ENCODE measurements at places on chromosomes 2 and 18. TPM values are rescaled to one million over a fixed set of nuclear protein-coding genes. Genes with fewer than 3 reads are reported as not detected.
A peak's percentile ranks its signal among the peaks of the same experiment; 100 is the strongest.

GRCh38 chr2:231016566-231017230, 20.6 kb upstream of the C2orf72 start:
- peak; percentile 32 for DNase-seq

The KHK gene
- total RNA-seq: 0.51 TPM

The INHBB gene
- 0.46 TPM for total RNA-seq

GRCh38 chr2:97011977-97012569, 25.7 kb upstream of the FAM178B start:
- peak; percentile 67 for DNase-seq

The RSAD2 gene
- 0.06 TPM for total RNA-seq

GRCh38 chr2:24076849-24077534, 866 bp upstream of the SF3B6 start:
- DNase-seq: no peak

DNA sequence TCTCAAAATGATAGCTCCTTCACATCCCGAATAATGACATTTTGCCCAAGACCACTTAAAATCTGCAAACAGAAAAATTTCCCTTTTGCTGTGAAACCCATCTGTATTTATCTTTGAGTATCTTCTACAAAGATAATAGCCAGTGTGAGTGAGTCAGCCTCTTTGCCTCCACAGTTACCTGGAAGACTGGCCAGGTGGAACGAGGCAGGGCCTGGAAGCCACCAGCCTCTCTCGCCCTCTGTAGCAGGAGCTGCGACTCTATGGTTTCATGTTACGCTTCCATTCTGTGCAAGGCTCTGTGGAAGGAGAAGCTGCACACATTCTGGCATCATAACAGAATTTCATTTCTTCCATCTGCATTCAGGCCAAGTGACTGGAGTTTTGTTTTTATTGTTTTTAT, 9.5 kb downstream of the ELP2 start:
- DNase-seq: no peak

The EXOC6B gene
- total RNA-seq: 10.1 TPM

The WDR54 gene
- 55.8 TPM for total RNA-seq

DNA sequence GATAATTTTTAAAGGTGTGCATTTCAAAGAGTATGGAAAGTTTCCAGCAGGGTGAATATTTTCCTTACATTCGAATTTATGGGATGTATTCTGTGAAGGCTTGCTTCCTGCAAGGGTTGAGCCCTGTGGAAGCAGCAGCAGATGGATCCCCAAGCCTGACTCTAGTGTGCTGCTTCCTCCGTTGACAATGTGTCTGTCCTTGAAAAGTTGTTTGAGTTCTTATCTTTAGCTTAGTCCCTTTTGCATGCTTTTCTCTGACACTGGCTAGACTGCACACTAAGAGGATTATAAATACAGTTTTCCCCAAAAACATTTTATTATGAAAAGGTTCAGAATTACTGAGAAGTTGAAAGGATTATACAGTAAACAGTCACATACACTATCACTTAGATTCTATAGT, 86.3 kb downstream of the CEP192 start:
- no peak for DNase-seq

DNA sequence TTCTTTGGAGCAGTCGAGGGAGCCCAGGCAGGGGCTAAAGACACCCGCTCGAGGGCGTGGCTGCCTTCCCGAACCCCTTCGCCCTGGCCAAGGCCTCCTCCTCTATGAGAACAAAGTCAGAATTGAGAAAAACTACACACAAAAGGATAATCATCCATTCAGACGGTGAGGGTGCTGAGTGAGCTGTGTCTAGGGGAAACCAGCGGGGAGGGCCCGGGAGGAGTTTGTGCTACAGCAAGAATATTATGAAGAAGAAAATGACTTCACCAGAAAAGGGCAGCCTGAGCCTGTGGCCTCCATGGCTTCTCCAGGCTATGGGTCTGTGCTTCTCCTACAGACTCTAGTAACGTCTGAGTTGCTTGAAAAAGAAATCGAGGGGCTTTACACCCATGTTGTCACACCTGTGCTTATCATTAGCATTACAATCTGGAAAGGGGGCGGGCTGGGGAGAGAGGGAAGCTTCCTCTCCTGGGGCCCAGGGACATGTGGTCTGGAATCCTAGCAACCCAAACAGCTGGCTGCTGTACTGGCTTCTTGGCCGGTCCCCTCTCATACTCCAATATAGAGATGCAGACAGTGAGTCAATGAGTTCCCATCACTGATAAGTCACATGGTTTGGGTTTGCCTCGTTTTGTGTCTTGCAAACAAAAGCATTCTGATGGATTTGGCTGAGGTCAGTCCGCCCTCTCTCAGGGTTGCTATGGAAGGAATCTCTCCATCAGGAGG, 52.0 kb upstream of the ARL4C start:
- peak; percentile 67 for DNase-seq

All from LHCN-M2 (cell line).